ENCODE measurements at places on chromosomes 12 and 14.

DNA sequence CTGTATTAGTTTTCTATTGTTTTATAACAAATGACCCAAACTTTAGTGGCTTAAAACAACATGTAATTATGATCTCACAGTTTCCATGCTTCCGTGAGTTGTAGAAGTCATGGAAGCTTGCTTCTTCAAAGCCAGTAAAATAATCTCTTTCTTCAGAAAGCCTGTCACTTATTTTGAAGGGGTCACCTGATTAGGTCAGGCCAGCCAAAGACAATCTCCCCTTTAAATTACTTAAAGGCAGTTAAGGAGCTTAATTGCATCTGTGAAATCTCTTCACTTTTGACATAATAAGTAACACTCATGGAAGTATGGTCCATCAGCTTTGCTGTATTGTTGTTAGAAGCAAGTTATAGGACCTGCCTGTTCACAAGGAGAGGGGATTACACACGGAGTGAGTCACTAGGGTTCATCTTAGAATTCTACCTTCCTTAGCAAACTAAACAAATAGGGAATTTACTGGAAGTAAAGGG lies 89.8 kb downstream of the FAR2 start:
- DNase-seq, result peak; percentile 21

GRCh38 chr14:68945190-68945584 lies 33.9 kb downstream of the ACTN1 start:
- no peak for DNase-seq

DNA sequence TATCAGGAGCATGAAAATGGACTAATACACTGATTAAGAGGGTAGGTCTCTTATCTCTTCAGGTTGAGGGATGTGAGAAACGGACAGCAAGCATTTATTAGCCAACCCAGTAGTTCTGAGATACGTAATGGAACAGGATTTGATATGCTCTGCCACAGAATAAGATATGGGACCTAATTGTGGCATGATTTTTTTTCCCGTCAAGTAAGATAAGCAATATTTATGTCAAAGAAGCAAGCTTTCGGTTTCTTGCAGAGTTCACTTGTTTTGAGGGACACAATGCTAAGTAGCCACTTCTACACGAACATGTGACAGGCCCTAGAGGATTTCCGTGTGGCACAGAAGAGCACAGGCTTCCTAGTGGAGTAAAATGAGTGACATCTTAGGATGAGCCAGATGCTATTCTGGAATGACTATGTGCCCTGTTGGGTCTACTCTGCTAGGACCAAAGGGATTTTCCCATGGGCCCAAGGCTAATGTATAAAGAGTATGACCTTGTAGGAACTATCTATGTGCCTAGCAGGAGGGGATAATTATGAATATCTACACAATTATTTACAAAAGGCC lies 57.9 kb downstream of the SLC38A1 start:
- no peak for DNase-seq

GRCh38 chr12:27119797-27120196 lies 37.4 kb upstream of the C12orf71 start:
- no peak for DNase-seq

DNA sequence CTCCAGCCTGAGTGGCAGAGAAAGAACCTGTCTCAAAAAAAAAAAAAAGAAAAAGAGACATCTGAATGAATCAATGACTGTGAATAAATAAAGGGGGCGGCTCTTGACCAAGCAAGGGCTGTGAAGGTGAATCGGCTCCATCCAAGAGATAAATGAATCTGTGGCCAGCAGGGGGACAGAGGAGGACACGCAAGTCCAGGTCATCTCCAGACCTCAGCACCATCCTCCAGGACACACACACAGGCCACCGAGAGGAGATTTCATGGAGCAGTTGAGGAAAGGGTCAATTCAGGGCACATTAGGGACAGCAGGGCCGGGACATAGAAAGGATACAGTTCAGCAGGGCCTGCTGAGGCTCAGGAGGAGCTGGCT lies 21.6 kb downstream of the TRPV4 start:
- DNase-seq, result no peak

GRCh38 chr12:49165114-49165513 lies 23.8 kb downstream of the TUBA1A start:
- no peak for DNase-seq

GRCh38 chr12:79561401-79562132 lies 129.2 kb downstream of the PAWR start:
- DNase-seq, result no peak

DNA sequence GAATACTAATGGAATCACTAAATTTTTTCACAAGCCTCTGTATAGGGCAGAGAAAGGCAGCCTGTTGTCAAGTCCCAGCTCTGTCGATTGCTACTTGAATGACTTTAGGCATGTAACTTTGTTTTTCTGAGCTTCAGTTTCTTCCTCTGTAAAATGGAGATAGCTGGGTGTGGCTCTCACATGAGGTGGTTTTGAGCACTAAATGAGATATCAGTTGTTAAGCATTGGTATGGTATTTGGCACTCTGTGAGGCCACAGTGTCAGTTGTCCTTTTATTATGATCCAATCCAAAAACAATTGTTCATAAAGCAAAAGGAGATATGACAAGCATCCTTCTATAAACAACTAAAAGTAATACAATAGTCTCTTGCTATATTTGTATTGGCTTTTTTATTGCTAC lies 120.6 kb downstream of the DUSP6 start:
- DNase-seq, result no peak

GRCh38 chr14:106115401-106115800 lies 589.0 kb downstream of the TMEM121 start:
- DNase-seq, result no peak

DNA sequence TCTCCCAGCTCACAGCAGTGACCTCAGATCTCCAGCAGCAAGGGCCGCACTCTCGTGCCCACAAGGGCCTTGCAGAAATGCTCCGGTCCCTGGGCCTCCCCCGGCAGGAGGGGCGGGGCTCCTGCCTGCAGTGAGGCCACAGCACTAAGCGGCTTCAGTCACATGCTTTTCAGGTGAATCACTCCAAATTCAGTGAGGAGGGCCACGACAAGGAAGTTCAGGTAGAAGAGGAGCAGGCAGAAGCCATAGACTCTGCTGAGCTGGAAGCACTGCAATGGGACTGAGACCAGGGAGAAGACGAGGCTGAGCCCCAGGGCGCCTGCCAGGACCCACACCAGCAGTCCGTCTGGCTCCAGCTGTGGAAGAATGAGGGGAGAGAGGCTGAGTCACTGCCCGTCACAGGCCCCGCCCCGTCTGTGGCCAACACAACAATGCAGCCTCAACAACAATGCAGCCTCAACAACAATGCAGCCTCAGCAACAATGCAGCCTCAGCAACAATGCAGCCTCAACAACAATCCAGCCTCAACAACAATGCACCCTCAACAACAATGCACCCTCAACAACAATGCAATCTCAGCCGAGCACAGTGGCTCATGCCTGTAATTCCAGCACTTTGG lies 35.2 kb downstream of the SLC8B1 start:
- DNase-seq, result peak; percentile 87

DNA sequence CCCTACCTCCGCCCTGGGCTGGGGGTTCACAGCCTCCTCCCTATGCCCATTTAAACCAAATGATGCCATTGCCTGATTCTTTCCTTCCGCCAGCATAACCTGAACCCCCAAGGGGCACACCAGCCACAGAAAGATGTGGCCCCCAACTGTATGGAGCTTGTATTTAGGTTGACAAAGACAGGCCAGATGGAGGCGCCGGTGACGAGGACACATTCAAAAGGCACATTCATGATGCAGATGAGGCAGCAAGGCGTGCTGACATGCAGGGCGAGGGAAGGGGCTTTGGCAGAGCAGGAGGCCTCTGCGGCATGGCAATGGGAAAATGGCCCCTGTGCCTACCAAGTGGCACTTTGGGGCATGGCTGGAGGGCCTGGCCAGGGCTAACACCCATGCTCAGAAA lies 112.2 kb downstream of the RFLNA start:
- DNase-seq, result no peak

DNA sequence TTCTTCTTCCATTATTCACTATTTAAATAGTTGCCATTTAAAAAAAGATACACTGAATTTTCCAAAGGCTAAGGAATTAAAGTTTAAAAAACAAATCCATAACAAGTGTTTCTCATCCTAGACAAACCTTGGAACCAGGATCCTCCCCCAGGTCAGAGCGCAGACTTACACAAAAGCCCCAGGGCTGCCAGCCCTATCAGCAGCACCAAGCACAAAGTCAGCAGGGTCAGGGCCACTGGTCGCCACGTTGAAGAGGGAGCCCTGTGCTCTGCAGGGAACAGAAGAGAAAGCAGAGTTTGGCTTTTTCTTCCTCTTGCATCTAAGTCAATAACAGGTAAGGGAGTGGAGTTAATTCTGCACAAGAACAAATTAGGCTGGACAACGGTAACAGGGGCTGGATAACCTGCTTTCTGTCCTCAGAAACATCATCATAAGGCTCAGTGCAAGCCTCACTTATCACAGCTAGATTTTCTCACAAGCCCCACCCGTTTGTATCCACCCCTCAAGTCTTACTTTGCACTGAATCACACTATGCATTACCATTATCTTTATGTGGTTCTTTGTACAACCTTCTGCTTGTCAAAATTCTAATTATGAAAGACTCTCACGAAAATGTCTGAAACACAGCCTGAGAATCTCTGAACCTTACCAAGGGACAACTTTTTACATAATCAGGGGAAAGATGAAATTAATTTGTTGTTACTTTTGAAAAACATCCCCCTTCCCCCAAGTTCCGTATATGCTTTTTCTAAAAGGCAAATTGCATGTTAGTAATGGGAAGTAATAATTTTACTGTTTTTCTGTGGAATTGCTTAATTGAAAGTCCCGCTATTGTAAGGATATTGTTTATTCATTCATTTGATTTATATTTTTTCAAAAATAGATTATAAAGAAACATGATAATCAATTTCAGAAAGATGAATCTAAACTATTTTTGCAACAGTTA lies 9.6 kb downstream of the CLEC1A start:
- no peak for DNase-seq

- no peak for DNase-seq
Measured at GRCh38 chr12:129351481-129351880, 498.2 kb downstream of the GLT1D1 start.

GRCh38 chr12:54882079-54882478 lies 27.8 kb downstream of the MUCL1 start:
- DNase-seq, result no peak

DNA sequence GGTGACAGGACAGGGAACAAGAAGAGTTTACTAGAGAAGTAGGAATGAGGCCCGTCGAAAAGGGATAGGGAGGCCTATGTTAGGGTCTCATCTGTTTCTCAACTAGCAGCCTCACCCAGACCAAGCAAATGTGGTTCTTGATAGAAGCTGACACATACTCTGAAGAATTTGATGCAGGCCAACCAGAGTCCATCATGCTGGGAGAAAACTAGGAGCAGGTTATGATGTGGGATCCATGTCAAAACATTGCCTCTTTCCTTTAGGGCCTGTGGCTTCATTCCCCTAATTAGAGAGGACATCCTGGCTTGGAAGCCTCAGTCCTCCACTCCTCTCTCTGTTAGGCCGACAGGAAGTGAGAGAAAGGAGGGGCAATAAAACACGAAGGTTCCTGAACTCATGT lies 122.8 kb downstream of the NTF3 start:
- peak; percentile 96 for DNase-seq

GRCh38 chr12:103780992-103781391 lies 60.0 kb downstream of the NT5DC3 start:
- no peak for DNase-seq

DNA sequence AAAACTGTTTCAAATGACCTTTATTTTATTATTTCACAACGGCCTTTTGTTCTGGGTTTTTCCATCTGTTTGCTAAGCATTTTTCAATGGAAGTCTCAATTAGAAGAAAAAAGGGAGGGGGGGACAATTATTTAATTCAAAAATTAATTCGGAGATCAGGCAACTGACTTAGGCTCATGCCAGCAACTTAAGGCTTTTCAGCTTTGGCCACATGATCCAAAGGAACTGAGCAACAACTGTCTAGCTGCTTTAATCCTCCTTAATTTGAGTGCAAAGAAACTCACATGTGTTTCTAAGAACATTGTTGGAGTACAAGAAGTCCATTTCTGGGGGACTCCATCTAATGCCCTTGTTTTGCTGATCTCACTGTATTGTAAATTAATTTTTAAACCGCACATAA lies 188.0 kb downstream of the EXOC5 start:
- DNase-seq, result no peak

GRCh38 chr12:111066744-111067437 lies 146.5 kb upstream of the MYL2 start:
- DNase-seq, result peak; percentile 9

GRCh38 chr12:118063576-118064391 lies 2.8 kb upstream of the WSB2 start:
- no peak for DNase-seq

DNA sequence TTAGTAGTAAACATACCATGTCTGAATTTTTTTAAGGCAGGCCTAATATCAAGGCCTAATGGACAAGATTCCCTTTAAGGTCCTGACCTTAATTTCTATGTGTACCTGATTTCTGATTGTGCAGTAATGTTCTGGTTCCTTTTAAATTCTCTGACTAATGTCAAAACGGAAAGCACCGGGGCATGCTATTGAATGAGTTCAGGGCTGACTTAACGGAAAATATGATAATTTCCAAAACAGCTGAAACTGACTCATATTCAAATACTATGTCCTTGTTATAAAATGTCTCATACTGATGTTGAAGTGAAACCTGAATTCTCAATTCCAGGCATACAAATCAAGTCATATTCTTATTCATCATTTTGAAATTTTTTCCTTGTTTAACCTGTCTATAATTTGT lies 6.7 kb downstream of the TAS2R43 start:
- DNase-seq, result no peak

DNA sequence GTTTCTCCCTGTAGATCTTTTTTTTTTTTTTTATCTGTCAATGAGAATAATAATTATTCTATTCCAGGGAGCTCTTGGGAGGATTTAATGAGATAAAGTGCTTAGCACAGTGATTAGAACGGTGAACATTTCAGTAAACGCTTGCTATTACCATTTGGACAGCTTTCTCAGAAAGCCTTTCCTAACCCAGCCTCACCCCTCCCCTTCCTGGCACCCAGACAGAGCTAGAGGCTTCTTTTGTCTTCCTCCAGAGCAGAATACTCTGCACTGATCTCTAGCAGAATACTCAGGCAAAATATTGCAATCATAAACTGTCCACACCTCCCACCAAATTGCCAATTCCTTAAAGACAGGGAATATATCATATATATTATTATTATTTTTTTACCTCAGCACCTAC lies 66.6 kb downstream of the ERGIC2 start:
- DNase-seq, result no peak

GRCh38 chr14:75879031-75879430 lies 102.8 kb downstream of the TGFB3 start:
- peak; percentile 85 for DNase-seq

- no peak for DNase-seq
Measured at GRCh38 chr12:108572166-108572790, 9.9 kb downstream of the ISCU start.

- DNase-seq, result peak; percentile 24
Measured at GRCh38 chr12:121610239-121611149, 15.8 kb upstream of the ORAI1 start.

- DNase-seq, result no peak
Measured at GRCh38 chr14:70094631-70095030, 94.1 kb downstream of the SLC8A3 start.
